Keratinocyte (primary cell): ENCODE measurements at places on chromosomes 3 and 15.

DNA sequence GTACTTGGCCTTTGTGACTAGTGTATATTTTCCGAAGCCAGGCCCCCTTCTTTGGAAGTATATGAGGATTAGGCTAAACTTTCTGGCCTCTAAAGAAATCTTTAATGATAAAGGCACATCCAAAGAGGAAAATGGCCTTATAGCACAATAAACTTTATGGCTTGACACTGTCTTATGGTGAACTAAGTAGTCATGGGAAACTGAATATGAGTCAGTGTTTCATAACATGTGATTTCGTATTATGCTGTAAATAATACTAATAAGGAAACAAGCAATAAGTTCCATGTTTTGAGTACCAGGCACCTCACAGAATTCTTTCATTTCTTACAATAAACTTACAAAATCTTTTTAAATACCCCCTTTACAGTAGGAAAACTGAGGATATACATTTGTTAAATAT is 8.2 kb downstream of the ZPLD1 start:
- DNase-seq = no peak

DNA sequence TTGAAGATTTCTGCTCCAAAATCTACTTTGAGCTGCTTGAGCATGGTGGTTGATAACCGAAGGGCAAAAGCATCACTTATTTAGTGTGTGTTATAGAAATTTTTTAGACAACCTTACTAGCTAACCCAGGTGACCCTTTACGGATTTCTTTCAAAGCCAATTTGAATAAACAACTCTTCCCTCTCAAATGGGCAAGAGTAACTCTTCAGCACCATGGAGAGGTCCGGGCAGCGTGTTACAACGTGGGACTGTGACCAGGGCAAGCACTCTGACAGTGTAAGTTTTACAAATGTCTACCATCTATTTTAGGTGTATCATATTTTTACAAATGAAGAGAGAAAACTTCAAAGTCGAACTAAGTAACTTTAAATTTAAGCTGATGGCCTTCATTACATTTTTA is 471.8 kb downstream of the MFSD1 start:
- DNase-seq = no peak

- no peak for DNase-seq
Observed at GRCh38 chr3:106029954-106030626, 161.3 kb upstream of the CBLB start.

GRCh38 chr3:127685708-127686511 is 13.2 kb downstream of the ABTB1 start:
- DNase-seq = no peak

DNA sequence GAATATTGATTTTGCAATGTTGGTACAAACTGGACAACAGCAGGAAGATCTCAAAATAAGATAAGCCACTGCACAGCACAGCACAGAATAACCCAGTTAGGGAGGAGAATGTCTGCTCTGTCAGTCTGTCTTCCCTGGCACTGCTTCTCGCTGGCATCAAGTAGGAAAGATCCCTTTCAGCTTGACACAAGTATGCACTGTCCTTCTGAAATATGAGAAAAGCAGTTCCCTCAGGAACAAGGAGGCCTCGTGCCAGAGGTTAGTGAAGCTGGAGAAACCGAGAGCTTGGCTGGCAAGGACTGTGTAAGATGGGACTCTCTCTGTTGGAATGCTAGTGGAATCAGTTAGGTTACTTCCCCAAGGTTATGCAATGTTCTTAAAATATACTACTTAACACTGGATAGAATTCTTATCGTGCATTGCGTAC is 59.1 kb downstream of the FMN1 start:
- no peak for DNase-seq

GRCh38 chr3:49531715-49532114 is 22.6 kb upstream of the BSN start:
- no peak for DNase-seq

DNA sequence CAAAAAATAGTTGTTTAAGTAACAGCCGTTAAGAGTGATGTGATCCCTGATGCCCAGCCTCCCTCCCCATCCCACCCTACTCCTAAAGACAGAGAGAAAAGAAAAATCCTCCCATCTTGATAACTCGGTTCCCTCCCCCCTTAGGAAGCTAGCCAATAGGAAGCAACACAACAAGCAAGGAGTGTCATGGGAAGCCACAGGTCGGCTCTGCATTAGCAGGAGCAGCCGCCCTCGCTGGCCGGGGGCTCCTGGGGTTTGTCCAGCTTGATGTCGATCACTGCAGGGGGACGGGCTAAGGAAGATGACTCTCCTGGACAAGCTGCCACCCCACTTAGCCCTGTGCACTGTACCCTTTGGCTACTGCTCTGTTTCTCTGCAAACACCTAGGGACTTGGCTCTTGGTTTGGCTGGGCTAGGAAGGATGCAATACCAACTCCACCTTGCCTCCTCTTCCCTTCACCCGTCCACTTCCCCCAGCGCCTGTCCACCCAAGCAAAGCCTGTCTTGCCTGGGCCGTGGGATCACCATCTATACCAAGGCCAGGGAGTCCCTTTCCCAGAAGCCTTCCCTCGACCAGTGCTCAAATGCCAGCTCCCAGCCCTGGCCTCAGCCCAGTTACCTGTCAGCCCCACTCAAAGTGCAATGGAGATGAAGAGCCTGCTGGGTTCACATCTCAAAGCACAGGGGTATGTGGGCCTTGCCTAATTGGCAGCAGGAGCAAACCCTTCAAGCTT is 23.1 kb downstream of the SRPRB start:
- DNase-seq = no peak

DNA sequence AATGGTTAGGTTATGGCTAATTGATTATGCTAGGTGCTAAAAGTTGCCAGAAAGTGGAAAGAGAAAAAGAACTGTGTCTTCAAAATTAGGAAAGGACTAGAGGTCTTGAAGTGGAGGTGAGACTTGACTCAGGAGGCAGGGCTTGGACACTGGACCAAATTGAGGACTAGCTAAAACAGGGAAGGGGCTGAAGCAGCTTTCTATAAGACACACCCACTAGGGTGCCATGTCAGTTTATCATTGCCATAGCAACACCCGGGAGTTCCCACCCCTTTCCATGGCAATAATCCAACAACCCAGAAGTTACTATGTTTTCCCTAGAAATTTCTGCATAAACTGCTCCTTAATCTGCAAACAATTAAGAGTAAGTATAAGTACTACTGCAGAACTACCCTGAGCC is 42.9 kb upstream of the MITF start:
- no peak for DNase-seq

- DNase-seq = no peak
Observed at GRCh38 chr3:81782585-81782984, 21.1 kb upstream of the GBE1 start.
